ENCODE measurements at places on chromosomes 13 and 19.

GRCh38 chr19:49908480-49909420 lies 12.1 kb upstream of the IL4I1 start:
- DNase-seq: no peak

GRCh38 chr19:48441360-48442050 lies 4.3 kb upstream of the GRWD1 start:
- no peak for DNase-seq

DNA sequence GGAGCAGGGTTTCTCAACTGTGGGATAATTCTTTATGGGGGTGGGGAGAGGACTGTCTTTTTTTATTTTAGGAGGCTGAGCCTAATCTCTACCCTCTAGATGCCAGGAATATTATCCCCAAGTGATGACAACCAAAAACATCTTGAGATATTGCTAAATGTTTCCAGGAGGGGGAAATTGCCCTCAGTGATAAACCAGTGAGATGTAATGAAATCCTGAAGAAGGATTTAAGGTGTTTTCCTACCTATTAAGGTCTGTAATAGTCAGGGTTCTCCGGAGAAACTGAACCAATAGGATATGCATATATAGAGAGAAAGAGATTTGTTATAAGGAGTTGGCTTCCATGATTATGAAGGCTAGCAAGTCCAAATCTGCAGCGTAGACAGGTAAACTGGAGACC lies 208.3 kb upstream of the MIR17HG start:
- DNase-seq: no peak

DNA sequence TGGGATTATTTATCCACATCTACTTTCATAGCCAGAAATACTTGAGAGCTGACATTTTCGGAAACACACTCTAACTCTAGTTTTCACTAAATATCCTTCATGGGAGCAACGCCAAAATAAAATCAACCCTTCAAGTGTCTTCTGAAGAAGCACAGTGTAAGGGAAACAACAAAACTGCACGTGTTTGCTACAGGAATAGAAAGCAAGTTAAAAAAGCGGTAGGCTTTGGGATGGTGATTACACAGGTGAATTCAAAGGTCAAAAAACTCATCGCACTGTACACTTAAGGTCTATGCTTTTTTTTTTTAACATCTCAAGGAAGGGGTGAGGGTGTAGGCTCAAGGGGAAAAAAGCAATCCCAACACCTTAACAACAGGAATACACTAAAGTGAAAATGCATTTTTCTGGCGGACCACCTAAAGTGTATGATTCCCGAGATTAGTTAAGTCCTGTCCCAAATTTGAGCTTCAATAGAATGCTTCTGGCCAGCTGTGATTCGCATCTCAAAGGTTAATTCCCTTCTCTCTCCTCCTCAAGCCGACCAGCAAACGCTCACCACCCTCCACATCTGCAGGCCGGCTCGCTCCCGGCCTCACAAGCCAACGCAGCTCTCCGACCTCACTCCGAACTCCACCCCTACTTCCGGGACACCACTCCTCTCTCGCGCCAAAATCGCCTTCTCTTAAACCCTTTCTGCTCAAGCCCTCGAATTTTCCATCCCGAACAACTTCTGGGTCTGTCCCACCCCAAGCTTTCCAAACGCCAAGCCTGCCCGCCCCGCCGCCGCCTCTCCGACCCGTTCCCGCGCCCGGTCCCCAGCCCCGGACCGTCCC lies 1.1 kb downstream of the ARGLU1 start:
- DNase-seq: no peak

- no peak for DNase-seq
These were observed 10.6 kb downstream of the TFDP1 start for GRCh38 chr13:113595131-113595530.

- no peak for DNase-seq
These were observed 9.9 kb downstream of the ARL11 start for GRCh38 chr13:49638030-49638743.

- DNase-seq: no peak
These were observed 25.1 kb upstream of the CD70 start for GRCh38 chr19:6616011-6616410.

- no peak for DNase-seq
These were observed 26.1 kb downstream of the EXOC3L2 start for GRCh38 chr19:45218911-45219743.

GRCh38 chr19:3186891-3187661 lies 1.3 kb downstream of the NCLN start:
- no peak for DNase-seq

- DNase-seq: no peak
These were observed 748.6 kb upstream of the SPRY2 start for GRCh38 chr13:81089371-81090157.

DNA sequence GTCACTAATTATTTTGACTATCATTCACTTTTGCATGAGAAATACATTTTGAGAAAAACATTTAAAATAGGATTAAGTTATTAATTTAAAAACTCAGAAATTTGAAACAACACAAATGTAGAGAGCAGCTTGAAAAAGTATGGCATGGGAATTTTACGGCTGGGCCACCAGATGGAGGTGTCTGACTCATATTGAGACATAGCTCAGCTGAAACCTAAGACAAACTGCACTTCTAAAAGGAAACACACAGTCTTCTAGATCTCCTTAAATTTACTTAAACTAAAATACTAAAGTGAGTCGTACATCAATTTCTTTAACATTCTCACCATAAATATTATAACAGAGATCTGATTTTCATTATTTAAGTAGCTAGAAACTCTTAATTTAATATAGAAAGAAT lies 41.9 kb upstream of the POSTN start:
- no peak for DNase-seq

GRCh38 chr19:48292798-48293197 lies 22.9 kb downstream of the ZNF114 start:
- no peak for DNase-seq

DNA sequence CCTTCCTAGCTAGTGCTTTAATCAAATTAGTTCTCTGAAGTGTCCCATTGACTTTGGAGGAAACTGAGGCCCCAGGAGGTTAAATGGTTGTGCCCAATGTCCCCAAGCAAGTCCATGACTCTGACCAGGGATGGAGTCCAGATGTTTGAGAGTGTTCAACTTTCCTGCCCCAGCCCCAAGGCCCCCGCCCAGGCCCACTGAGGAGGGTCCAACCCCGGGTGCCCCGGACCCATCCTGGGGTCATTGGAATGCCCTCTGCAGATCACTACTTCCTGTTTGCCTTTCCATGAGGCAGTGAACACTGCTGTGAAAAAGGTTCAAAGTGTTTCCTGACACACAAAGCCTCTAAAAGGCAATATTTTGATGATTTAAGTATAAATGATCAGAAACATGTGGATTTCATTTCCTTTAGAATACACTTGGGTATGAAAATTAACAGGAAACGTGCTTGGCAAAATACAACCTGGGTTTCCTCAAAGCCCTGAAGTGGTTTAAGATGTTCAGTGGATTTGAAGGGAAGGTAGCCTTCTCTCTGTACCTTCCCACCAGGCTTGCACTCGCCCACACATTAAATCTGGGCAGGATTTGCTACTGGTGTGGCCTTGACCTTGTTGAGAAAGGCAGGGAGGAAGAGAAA lies 335.7 kb downstream of the TSHZ3 start:
- no peak for DNase-seq

- no peak for DNase-seq
These were observed 1.1 kb upstream of the MED26 start for GRCh38 chr19:16628984-16629691.

Data from cortex of kidney (tissue), 1 donor.